ENCODE measurements at places on chromosomes 4 and X.

GRCh38 chr4:156764145-156764544 is 207.5 kb downstream of the PDGFC start:
- no peak for DNase-seq

DNA sequence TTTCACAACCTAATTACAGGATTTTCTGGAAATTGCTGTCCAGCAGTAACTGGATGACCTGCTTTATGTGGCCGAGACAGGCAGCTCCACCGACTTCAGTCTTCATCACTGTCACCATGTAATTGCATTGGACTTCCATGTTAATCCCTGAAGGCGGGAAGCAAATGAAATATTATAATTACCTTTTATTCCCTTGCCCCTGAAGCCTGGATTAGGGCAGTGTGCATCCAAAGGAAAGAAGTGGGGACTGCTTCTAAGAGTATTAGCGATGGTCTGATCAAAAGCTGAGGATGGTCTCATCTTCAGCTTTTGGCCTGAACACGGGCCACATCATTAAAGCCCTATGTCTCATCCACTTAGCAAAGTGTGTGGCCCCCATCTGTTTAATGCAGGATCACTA is 311.6 kb upstream of the GALNT7 start:
- DNase-seq, result no peak

DNA sequence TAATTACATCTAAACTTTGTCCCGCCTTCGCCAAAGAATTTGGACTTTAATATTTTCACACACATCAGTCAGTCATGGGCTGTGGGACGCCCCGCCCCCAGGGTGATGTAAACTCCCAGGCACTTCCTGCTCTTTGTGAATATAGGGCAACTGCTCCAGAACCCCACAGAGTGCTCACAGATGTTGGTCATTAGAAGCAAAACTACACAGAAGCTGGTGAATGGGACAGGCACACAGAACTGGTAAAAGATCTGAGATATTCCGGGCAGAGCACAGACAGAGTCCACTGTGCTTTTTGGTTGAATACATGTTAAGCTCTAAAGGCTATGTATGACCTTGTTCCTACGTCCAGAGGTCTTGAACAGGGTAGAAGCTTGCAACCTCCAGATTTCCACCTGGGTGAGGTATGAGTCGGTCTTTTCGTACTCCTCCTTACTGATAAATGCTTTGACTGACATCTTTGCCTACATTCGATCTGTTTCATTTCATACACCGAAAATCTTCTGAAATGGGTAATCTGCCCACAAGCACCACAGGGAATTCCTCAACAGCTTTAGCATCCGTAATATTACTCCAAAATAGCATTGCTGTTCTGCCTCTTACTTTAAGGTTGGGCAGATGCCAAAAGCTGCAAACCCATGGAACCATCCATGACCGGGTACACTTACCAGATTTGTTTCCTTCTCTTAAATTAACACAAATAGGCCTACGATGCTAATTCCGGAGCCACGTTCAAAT is 144.6 kb downstream of the AMELX start:
- no peak for DNase-seq

- DNase-seq, result no peak
These were observed 51.5 kb downstream of the CLDN22 start for GRCh38 chr4:183268556-183268955.

DNA sequence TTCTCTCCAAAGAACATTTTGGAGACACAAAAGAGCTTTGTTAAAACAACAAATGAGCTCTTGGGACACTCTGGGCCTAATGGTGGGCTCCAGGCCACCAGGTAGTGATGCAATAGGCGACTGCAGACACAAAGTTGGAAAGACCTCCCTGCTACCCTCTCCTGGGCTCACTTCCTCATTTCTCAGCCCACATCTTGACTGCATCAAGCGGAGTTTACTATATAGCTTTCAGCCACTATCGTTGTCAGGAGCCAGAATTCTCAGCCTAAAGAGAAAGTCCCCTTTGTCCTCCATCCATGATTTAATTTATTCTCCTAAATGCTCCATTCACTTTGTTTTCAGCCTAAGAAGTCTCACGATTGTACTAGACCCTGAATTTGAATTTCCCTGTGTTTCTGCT is 114.9 kb downstream of the EFHC2 start:
- DNase-seq, result no peak

DNA sequence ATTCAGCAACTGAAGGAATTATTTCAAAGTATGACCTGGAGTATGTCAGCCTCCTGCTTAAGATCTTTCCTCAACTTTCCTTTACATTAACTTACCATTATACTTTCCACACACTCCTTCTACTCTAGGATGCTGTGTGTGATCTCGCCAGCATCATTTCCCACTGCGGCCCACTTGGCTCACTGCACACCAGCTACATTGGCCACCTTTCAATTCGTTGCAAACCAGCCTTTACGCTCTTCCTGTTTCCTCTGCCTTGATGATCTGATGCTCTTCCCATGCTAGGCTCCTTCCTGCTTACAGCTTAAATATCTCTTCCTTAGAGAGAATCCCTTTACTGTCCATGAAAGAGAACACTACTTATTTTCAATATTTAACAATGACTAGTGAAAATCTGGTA is 95.1 kb downstream of the GPM6A start:
- DNase-seq, result no peak

GRCh38 chr4:142728233-142728632 is 117.9 kb downstream of the INPP4B start:
- no peak for DNase-seq

DNA sequence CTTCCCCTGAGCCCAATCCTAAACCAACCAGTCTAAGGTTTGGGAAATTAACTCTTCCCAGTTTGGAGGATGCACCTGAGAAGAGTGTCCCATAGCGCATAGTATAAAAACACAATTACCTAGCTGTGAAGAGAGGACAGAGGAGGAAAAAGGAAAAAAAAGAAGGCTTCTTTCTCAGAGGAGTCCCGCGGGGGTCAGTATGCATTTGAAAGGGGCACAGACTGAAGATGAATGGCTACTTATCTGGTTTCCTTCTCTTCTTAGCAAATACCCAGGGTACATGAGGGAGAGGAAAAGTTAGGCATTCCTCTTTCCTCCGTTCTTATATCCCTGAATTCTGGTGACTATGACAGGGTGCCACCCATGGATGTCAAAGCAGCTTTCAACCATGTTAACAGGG is 96.9 kb downstream of the TMEM47 start:
- no peak for DNase-seq

- DNase-seq, result no peak
These were observed 253.9 kb downstream of the ANK2 start for GRCh38 chr4:113303315-113303714.
